ENCODE measurements at places on chromosomes 3 and 15.

DNA sequence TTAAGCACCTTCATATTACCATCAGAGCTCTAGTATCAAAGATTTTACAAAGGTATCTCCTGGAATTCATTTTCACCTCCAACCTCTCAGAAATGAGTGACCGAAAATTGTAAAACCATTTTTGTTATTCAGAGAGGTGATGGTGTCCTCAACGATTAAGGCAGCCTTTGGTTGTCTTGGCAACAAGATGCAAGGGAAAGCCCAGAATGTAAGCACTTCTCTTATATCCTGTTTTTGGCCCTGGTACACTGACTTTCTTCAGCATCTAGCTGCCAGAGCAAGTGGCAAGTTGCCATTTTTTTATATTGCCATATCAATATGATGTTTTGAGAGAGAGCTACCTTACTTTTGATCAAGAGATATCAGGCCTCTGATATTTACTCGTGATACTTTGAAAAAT lies 384.9 kb upstream of the NECTIN3 start:
- DNase-seq, result no peak

DNA sequence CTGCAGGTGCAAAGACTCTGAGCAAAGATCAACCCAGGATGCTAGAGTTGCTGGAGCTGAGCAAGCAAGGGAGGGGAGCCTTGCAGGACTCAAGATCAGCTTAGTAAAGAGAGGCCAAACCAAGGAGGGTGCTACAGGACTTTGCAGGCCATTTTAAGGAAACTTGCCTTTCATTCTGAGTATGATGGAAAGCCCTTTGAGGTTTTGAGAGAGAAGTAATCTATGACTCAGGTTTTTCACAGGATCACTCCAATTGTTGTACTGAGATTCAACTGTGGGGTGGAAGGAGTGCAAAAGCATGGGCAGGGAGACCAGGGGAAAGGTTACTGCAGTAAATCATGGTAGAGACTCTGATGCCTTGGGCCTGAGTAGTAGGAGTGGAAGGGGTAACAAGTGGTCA lies 260.4 kb upstream of the GPR149 start:
- no peak for DNase-seq

- DNase-seq, result peak; percentile 60
These were observed 72.9 kb upstream of the ATP2C1 start for GRCh38 chr3:130820976-130821375.

- no peak for DNase-seq
These were observed 234.9 kb downstream of the CACNA2D3 start for GRCh38 chr3:54357301-54357700.

DNA sequence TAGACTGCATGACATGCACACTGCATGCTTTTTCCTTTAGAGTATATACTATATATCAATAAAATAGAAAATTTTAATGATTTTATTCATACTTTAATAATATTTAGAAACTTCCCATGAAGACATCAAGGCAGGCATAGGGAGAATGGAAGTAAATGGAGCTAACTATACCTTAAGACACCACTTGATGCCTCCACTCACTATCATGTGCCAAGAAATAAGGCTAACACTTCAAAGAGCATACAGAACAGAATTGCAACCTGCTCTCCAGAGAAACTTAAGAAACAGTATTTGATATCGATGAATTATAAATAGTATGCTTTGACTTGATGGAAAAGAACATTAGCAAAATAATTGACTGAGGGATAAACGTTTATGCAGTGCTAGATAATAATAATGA lies 192.6 kb upstream of the MBNL1 start:
- peak; percentile 6 for DNase-seq

GRCh38 chr3:134361162-134361835 lies 12.9 kb downstream of the AMOTL2 start:
- no peak for DNase-seq

Measured in ELR (cell line).